ENCODE measurements at places on chromosomes 13 and 19.

GRCh38 chr13:37179645-37180044 is 74.2 kb upstream of the CSNK1A1L start:
- DNase-seq, result no peak

DNA sequence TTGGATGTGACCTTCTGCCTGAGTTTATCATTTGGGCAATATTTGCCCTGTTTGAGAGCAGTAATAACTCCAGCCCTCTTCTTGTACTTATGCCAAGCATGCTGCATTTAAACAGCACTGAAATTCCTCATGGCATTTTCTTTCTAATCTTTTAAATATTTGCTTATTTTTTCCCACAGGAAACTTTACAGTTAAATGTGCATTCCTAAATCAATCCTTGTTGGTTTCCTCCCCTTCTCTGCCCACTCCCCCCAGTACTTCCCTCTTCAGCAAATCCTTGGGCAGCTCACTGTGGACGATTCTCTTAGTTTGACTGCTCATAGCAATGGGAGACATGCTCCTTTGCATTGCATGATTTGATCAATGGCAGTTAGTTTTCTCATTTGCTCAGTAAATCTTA is 68.7 kb downstream of the RAP2A start:
- no peak for DNase-seq

- DNase-seq, result no peak
Observed at GRCh38 chr13:99056381-99057014, 78.6 kb upstream of the DOCK9 start.

- no peak for DNase-seq
Observed at GRCh38 chr13:86882835-86883234, 788.3 kb upstream of the SLITRK5 start.

GRCh38 chr13:72258340-72258981 is 391.5 kb upstream of the DACH1 start:
- DNase-seq, result no peak

DNA sequence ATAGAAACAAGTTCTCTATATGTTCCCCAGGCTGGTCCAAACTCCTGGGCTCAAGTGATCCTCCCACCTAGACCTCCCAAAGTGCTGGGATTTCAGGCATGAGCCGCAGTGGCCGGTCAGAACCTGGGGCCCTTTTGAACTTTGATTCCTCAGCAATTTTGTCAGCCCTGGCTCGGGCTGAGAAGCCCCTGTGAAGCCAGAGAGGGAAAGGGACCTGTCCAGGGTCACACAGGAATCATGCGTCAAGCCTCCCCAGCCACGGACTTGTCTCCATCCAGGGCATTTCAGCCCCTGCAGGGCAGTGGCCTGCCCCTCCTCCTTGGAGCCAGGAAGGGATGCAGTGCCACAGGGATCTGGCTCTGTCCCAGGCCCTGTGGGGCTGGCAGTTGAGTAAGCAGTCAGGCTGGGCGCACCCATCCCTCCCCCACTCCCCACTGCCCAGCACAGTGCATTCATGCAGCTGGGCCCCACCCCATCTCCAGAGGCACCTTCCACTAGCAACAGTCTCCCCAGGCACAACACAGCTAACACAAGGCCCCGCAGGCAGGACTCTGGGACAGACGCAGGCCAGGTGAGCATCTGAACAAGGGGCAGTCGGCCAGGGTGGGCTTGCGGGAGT is at the start of gene CAPS:
Gene CAPS, plus strand, starts transcription at position 516 of the 619 bp plus-strand sequence. CDS start 153 bp downstream, outside the sequence.
- DNase-seq, result no peak

DNA sequence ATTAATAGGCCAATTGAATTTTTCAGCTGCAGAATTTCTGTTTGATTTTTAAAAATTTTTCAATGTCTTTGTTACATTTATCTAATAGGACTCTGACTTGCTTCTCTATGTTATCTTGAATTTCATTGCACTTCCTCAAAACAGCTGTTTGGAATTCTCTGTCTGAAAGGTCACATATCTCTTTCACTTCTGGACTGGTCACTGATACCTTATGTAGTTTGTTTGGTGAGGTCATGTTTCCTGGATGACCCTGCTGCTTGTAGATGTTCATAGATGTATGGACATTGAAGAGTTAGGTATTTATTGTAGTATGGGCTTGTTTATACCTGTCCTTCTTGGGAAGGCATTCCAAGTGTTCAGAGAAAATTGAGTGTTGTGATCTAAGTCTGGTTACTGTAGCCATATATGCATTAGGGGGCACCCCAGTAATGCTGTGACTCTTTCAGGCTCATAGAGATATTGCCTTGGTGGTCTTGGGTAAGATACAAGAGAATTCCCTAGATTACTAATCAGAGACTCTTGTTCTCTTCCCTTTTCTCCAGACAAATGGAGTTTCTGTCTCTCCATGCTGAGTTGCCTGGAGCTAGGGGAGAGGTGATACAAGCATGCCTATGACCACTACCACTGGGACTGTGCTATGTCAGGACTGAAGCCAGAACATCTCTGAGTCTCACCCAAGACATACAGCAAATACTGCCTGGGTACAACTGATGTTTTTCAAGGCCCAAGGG is 27.8 kb downstream of the RFC3 start:
- DNase-seq, result no peak

DNA sequence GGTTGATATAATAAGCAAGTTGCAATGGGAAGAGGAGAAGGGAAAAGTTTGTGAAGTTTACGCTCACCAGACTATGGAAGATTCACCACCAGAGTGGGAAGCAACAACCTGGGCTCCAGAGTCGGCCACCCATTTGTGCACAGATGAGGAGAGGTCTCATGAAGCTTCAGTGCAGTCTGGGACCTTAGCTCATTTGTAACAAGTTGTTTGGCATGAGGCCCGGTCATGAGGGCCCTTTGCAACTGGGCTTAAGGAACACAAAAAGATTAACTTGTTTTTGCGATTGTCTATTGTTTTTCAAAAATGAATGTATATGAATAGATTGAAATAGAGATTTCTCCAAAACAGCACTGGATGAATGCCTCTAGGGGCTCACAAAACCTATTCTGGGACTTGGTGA is 94.2 kb downstream of the ZNF737 start:
- no peak for DNase-seq

DNA sequence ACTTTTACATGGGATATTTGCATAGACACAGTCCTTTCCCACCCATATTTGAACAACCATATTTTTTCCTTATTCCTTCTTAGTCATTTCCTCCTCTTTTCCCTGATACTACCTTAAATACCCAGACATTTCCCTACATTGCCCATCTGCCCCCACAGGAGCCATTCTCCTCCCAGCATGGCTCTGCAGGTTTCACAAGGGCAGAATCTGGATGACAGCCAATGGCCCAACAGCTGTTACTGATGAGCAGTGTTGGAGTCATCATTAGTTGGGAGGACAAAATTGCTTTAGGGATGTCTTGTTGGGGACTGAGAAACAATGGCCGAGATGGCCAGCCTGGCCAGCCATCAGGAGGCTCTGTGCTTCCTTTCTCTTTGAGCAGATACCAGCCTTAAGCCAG is 209.5 kb downstream of the KLF5 start:
- no peak for DNase-seq

- DNase-seq, result peak; percentile 24
Observed at GRCh38 chr13:32001154-32001768, 30.3 kb upstream of the FRY start.

GRCh38 chr13:60312851-60313505 is 84.0 kb upstream of the TDRD3 start:
- DNase-seq, result no peak

DNA sequence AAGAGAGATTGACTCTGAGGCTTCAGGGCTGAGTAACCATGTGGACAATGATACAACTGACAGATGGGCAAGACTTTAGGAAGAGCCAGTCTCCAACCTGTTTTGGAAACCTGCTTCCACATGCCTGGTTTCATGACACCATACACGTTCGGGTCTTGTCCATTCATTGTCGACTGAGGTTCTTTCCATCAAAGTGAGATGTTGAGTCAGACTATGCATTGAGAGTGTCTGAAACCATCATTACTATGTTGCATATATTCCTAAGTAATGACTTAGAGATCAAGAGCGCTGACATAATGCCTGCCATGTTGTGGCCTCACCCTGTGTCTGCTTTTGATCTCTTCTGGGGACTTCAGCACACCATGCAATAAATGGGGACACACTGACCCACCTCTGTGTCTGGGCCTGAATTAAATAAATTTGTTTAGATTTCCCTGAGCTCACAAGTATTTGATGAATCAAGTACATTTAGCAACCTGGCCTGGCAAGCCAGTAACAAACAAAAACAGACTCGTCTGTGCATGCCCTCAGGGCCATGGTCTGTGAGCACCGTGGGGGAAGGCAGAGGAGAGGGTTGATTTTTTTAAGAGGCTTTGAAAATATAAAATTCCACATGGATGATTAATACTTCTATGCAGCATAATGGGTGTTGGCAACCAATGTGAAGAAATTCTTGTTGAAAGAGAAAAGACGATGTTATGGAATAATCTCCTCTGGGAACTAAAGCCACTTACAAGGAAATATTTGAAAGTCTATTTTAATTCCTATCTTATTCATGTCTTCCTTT is 49.9 kb upstream of the UBAC2 start:
- no peak for DNase-seq

DNA sequence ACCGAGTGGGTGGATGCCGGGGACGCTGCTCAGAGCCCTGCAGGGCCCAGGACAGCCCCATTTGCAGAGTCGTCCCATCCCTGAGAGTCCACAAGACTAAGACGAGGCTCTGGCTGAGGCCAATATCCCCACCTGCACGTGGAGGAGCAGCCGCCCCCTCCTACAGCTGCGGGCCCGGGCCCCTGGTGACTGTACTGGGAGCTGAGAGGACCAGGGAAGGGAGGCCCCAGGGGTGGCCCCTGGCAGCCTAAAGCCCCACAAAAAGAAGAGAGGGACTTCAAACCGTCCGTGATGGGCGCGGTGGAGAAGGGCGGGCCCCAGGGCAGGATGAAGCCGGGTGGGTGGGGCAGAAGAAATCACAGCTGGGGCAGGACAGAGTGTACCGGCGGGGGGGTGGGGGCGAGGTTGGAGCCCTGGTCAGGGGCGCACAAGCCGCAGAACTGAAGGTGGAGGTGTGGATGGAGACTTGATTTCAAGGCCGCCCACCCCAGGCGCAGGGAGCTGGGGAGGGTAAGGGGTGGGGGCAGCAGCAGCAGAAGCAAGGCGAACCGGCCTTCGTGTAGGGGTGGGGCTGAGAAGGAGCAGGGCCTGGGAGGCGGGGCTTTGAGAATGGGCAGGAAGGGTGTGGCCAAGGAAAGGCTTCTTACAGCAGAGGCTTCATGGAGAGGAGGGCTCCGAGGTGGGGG is 12.9 kb downstream of the CFD start:
- DNase-seq, result peak; percentile 93

- no peak for DNase-seq
Observed at GRCh38 chr13:113969973-113970611, 3.8 kb downstream of the C13orf46 start.

- DNase-seq, result no peak
Observed at GRCh38 chr13:67017276-67017675, 212.9 kb downstream of the PCDH9 start.

DNA sequence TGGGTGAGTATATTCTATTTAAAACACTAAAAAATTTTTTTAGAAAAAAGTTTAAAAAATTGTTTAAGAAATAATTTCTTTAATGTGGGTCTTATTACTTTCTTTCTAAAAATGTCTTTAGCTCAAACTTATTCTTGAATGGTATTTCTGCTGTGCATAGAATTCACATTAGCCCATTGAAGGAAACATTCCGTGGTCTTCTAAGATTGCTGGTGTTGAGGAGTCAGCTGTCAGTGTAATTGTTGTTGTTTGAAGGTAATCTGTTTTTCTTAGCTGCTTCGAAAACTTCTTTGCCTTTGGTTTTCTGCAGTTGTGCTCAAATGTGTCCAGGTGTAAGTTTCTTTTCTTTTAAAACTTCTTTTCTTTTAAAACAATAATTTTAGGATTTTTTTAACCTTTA is 85.4 kb upstream of the KLF12 start:
- no peak for DNase-seq

GRCh38 chr13:102310691-102311418 is 91.0 kb downstream of the FGF14 start:
- no peak for DNase-seq

GRCh38 chr13:54637366-54637765 is 1608.8 kb downstream of the OLFM4 start:
- no peak for DNase-seq

GRCh38 chr13:86840250-86841191 is 830.6 kb upstream of the SLITRK5 start:
- DNase-seq, result no peak

GRCh38 chr13:45295536-45295935 is 45.4 kb downstream of the TPT1 start:
- no peak for DNase-seq

DNA sequence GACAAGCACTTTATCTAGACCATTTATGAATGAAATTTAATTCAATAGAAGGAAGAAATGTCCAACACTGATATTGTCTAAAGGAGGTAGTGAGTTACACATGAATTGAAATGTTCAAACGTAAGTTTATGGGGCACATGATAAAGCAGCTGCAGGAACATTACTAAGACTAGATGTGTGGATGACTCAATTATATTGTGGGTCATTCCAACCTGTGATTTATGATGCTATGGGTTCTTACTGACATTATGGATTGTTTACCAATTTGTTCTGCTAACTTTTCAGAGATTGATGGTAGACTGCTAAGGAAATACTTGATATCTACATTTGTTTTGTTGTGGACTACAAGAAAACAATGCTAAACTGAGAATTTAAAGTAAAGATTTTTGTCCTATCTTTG is 56.1 kb upstream of the ATXN8OS start:
- no peak for DNase-seq

DNA sequence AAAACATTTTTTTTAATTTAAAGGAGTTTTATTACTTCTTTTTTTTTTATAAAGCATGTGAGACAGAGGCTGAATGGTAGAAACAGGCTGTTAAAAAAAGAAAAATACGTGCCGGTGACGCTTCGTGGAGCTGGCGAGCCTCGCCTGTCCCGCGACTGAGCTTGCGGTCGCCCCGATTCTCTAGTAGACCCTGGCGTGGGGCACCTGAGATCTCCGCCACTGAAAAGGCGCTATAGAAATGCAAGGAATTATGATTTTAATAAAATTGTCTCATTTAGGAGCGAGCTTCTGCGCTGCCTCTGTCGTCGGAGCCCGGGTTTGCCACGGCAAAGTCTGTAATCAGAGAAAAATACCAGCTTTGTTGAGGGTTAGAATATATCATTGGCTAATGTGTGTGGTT is 18.4 kb downstream of the NFIX start:
- DNase-seq, result no peak

DNA sequence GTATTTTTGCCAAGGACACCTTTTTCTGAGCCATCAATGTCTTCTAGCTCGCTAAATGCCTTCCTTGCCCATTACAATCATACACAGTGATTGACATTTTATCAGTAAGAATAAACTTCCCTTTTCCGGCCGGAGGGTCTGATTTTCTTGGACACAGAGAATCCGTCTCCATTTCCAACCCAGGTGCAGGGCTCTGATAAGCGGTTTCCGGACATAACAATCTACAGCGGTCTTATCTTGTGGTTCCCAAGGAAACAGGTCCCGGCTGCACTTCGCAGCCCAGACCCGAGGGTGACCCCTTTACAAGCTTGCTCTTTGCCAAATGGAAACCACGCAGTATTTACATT is 5.1 kb upstream of the ZNF77 start:
- no peak for DNase-seq

DNA sequence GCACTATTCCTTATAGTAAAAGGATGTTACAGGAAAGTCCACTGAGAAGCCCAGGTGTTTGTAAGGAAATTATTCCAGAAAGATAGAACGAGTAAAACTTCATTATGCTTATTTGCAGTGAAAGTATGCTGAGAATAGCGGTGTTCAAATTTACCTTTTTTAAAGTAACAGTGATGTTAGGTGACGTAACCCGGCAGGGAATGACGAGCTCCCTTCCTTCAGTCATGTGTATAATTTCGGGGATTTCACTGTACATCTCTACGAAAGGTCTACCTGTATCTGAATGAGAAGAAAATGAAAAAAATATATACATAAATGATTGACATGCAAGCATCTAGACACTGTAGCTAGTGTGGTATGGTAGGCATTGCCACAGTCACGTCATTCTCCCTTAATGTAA is 56.9 kb downstream of the FLT1 start:
- no peak for DNase-seq

Measured in activated CD4-positive, alpha-beta T cell treated with anti-CD3 and anti-CD28 coated beads, Interleukin-2, amount 10 ng/mL, durations not matched to agents 7 days and 5 days (primary cell).